ENCODE measurements at places on chromosomes 5 and 9. TPM values are rescaled to one million over a fixed set of nuclear protein-coding genes. Genes with fewer than 3 reads are reported as not detected.
A peak's percentile ranks its signal among the peaks of the same experiment; 100 is the strongest.

DNA sequence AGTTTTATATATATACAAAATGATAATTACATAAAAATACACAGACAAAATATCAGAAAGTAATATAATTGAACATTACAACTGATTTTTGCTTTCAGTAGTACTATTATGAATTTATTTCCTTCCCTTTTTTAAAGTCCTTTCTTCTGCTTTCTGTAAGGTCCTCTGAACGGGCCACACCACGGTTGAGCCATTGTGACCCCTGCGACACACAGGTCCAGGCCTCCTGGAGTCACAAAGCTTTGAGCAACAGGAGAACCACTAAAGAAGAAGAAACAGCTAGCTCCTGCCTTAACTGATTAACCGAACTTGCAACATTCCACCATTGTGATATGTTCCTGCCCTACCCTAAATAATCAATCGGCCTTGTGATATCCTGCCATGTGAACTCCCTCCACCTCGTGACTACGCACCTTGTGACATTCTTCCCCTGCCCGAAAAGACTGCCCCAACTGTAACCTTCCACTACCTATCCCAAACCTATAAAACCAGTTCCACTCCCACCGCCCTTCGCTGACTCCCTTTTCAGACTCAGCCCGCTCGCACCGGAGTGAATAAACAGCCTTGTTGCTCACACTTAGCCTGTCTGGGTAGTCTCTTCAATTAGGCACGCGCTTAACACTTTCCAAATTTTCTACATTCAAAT is 375.0 kb upstream of the RFX3 start:
- no peaks in the 10 kb centered on the region for H3K36me3 ChIP-seq
- no peaks in the 10 kb centered on the region for H3K4me1 ChIP-seq
- no peaks in the 10 kb centered on the region for H3K27me3 ChIP-seq
- no peak overlapping the region for H3K27ac ChIP-seq

Gene MFAP3
- 44.1 TPM for total RNA-seq

Gene PCDHB4
- 1.2 TPM for total RNA-seq

GRCh38 chr9:677461-678097 is 163.9 kb upstream of the DMRT1 start:
- DNase-seq = no peak
- no peaks in the 10 kb centered on the region for H3K4me1 ChIP-seq
- no peak overlapping the region for H3K27ac ChIP-seq
- peak overlapping the region; percentile 33 for H3K4me3 ChIP-seq

- H3K4me1 ChIP-seq = no peaks in the 10 kb centered on the region
- H3K27ac ChIP-seq = no peak overlapping the region
- H3K4me3 ChIP-seq = no peak overlapping the region
- H3K36me3 ChIP-seq = no peaks in the 10 kb centered on the region
Measured at GRCh38 chr5:55218967-55219366, 8.1 kb downstream of the MCIDAS start.
